Fibroblast of gingiva (primary cell): ENCODE measurements at places on chromosomes 5 and 9.
A peak's percentile ranks its signal among the peaks of the same experiment; 100 is the strongest.

- no peak for DNase-seq
Measured at GRCh38 chr9:37011530-37011929, 22.5 kb downstream of the PAX5 start.

- no peak for DNase-seq
Measured at GRCh38 chr5:124457101-124457500, 289.3 kb downstream of the ZNF608 start.

GRCh38 chr9:108671794-108672193, 184.0 kb downstream of the ACTL7B start:
- DNase-seq = peak; percentile 83

DNA sequence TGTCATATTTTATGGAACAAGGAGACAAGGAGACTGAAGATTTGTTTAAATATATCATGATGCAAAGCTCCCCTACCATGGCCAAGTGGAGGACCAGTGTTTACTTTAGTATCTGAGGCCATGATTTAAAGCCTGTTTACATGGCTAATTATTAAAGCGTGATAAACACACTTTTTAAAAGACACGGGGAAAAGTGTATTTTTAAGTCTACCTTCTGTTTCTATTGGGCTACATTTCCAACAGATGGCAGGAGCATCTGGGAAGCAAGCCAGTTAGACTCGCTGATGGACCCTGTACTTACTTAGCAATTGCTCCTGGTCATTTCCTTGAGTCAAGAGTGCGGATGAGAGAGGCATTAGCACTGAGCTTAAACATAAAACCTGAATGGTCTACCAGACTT, 480.3 kb upstream of the SEMA6A start:
- DNase-seq = no peak
